Bronchial epithelial cell (primary cell): ENCODE measurements at places on chromosomes 2 and 18.

DNA sequence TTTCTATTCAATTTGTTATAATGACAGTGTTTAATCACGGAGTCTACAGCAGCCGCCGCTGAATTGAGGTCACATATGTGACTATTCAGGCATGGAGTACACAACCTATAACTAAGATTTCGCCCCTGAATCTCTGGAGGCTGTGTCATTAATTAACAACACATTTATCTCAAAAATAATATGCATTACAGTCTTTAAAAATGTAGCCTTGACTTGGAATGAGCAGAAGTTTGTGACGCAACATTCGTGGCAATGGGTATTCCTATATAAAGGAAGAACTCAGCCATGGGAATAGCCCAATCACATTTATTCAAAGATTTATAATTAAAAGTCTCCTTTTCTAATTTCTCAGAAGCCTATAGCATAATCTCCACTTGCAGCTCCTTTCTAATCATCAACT lies 60.6 kb upstream of the LYPD1 start:
- no peak for DNase-seq

DNA sequence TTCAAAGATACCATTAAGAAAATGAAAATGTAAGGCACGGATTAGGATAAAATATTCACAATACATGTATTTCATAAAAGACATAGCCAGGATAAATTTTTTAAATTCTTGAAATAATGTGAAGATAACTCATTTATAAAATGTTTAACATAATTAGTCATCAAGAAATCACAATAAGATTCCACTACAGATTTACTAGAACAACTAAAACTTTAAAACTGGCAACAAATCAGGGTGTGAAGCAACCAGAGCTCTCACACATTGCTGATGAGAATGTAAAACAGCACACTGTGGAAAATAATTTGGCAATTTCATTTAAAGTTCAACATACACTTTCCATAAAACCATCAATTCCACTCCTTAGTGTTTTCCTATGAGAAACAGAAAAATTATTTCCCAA lies 89.6 kb upstream of the UBE2E3 start:
- peak; percentile 4 for DNase-seq

GRCh38 chr2:231883468-231883881 lies 42.7 kb downstream of the NPPC start:
- DNase-seq = no peak

DNA sequence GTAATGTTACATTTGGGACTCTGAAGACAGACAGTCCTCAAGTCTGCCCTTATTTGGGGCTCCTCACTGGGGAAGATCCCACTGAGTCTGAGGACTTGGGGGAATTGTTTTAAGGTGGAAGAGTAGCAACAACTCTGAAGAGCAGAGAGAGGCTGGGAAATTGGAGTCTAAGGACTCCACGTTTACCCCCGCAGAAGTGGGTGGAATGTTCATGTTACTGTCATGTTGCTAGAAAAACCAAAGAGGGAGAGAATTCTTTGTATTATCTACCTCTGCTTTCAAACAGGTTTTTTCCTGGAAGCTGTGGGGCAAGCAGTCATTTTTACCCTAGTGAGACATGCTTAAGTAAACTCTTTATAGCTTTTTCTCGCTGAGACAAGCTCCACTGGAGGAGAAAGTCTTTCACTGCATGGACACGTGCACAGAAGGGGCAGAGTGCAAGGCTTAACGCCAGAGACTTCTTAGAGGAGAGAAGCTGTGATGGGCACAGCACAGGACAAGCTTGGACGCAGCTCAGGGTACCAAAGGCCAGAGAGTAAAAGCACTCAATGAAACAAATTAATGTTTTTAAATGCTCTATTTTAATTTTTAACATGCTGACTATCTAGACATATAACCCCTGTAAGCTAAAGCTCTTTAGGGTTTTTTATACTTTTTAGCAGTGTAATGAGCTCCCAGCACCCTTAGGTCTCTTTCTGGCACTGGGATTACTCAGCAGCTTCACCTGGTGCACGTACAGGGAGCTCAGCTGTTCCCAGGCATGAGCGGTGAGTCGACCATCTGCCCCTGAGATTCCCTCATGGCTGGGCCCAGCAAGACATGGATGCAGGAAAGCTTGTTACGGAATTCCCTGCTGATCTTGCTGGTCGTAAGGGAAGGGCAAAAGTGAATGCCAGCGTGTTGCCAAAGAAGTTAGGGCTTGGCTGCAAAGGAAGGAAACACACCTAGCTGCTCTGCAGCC lies 54.5 kb upstream of the BIN1 start:
- peak; percentile 30 for DNase-seq

DNA sequence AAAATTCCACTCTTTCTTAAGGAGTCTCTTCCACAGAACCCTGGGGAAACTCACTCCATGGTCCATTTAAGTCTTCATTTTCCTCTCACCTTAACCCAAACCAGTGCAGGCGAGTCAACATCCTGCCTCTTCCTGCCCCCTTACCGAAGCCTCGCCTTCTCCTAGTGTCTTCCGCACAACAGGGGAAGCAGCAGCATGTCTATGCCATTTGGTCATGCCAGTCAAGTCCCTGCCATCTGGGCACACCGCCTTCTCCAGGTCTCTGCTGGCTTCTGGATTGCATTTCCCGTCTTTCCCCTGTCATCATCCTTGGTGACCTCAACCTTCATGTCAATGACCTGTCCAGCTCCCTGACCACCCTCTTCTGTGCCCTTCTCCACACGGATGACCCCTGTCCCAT lies 77.3 kb upstream of the FZD7 start:
- no peak for DNase-seq
